CD4-positive, alpha-beta T cell treated with Interferon alpha-2 for 1 hour (primary cell): ENCODE measurements at places on chromosomes 6 and 20.

GRCh38 chr6:20870493-20870892 lies 336.2 kb downstream of the CDKAL1 start:
- no peak for DNase-seq

- DNase-seq, result no peak
These were observed 3.7 kb downstream of the POU3F2 start for GRCh38 chr6:98838032-98838431.

- DNase-seq, result no peak
These were observed 42.1 kb upstream of the CDH22 start for GRCh38 chr20:46350201-46350985.

GRCh38 chr6:74507649-74508048 lies 698.2 kb downstream of the COL12A1 start:
- no peak for DNase-seq

- DNase-seq, result no peak
These were observed 114.8 kb downstream of the SMOC2 start for GRCh38 chr6:168555618-168556273.

GRCh38 chr6:37688078-37688850 lies 9.4 kb downstream of the MDGA1 start:
- no peak for DNase-seq

DNA sequence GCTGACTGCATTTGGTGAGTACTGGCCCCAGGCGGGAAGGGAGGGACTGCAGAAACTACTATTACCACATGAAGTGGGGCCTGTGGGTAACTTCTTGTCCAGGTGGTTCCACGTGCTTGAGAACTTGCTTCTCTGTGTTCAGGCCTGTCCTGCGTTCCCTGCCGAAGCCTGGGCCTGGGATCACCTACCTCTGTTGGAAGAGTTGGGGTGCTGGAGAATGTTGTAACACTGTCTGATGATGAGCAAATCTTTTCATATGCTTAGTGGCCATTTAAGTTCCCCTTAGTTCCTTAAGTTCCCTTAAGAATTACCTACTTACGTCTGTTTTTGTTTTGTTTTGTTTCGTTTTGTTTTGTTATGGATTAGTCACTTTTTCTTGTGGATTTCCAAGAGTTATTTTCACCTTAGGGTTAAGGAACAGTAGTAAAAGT lies 154.4 kb downstream of the DTNBP1 start:
- DNase-seq, result no peak

GRCh38 chr6:108157234-108157980 lies 8.4 kb upstream of the NR2E1 start:
- no peak for DNase-seq

DNA sequence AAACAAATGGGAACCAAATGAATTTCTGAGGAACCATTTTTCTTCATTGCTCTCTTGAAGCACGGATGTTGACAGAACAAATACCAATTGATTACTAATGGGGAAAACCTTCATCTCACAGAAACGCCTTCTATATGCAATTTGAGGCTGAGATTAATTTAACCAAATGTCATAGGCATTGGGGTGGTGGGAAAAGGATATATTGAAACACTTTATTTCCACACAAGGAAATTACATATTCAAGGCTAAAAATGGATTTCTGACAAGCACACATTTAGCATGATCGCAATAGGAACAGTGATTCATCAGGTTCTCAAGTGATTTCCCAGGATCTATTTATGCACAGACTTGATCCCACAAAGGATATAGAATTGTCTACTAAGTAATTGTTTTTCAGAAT lies 88.9 kb downstream of the COL12A1 start:
- DNase-seq, result no peak

GRCh38 chr6:16238963-16239797 lies 793 bp downstream of the GMPR start:
- peak; percentile 13 for DNase-seq

DNA sequence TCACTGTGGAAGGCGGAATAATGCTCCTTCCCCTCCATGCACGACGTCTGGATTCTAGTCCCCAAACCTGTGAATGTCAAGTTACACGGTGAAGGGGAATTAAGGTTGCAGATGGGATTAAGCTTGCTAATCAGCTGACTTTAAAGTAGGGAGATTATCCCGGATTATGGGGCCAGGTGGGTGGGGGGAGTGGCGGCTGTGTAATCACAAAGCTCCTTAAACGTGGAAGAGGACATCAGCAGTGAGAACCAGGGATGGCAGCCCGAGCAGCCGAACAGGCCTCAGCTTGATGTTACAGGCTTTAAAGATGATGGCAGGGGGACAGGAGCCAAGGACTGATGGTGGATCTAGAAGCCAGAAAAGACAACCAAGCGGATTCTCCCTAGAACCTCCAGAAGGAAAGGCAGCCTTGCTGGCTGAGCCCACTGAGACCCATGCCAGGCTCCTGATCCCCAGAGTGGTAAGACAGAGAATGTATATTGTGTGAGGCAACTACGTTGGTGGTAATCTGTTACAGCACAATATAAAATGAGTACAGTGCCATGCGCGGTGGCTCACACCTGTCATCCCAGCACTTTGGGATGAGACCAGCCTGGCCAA lies 117.5 kb downstream of the SCML4 start:
- no peak for DNase-seq

DNA sequence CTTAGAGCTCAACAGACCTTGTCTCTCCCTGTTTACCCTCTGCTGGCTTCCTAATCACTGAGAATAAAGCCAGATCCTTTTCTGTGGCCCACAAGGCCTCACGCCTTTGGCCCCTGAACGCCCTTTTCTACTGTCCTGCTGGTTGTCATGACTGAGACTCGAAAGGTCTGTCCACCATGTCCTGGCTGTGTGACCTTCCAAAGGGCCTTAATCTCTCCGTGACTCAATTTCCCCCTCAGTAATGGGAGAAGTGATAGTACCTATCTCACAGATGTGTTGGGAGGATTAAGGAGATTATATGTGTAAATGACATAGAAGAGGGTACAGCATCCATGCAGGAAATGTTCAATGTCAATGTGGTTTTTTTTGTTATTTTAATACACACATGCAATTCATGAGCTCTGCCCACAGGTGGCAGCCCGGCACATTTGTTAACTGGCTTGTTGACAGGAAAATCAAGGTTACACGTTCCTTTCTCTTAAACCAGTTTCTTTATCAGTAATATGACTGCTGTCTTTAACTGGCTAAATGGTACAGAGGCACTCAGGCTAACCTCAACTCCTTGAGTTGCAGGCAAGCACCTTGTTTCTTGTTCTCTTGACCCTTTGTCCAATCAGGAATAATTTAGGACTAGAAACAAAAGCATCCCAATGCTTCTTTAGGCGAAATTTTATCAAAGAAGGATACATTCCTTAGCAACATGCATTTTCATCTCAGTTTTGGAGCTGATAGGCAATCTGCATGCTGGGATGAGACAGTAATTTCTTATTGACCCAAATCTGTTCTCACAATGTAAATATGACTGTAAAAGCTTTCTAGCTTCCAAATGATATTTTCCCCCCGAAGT lies 16.6 kb downstream of the SLC22A1 start:
- peak; percentile 71 for DNase-seq
